ENCODE measurements at places on chromosomes 5 and 9. TPM values are rescaled to one million over a fixed set of nuclear protein-coding genes. Genes with fewer than 3 reads are reported as not detected.

GRCh38 chr5:40043916-40044315 lies 619.1 kb upstream of the DAB2 start:
- no peak overlapping the region for H3K4me3 ChIP-seq
- no peaks in the 10 kb centered on the region for H3K27me3 ChIP-seq
- no peak overlapping the region for H3K27ac ChIP-seq
- DNase-seq, result peak; percentile 28
- H3K4me1 ChIP-seq, result peaks cover 41% of the 10 kb centered on the region

DNA sequence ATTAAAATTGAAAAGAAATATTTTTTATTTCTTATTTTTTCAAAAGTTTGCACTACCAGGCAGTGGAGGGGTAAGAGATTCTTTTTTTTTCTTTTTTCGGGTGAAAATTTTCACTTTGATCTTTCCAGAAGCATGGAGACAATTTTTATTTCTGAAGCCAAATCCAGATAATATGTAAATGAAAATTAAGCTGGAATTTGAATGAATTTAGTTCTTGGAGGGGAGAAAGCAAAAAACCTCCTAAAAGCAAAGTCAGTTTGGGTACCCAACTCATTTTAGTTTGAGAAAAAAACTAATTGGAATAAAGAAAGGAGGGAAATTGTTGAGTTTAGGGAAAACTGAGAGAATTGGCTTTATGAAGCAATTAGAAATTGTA lies 872 bp downstream of the ZNF618 start:
- peak overlapping the region; percentile 77 for H3K27ac ChIP-seq
- no peaks in the 10 kb centered on the region for H3K27me3 ChIP-seq
- peak; percentile 32 for DNase-seq
- peak overlapping the region; percentile 98 for H3K4me3 ChIP-seq

DNA sequence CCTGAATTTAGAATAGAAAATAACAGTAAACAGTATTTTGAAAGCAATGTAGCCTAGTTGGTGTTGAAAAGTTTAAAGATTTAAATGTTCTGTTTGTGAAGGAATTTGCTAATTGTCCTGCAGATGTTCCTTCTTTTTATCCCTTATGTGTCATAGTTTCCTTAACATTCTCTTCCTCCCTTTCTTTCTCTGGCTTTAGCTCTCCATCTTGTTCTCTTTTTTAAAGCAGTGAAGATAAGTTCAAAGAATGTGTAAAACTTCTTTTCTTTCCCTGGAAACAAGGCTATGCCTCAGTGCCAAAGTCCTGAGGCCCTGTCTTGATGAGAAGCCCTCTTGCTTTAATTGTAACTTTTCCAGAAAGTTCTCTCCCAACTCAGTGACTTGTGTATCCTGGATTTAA lies 24.4 kb upstream of the GAS1 start:
- no peak overlapping the region for H3K27ac ChIP-seq
- no peaks in the 10 kb centered on the region for H3K4me1 ChIP-seq
- no peak for DNase-seq
- no peaks in the 10 kb centered on the region for H3K27me3 ChIP-seq
- H3K4me3 ChIP-seq, result no peak overlapping the region

DNA sequence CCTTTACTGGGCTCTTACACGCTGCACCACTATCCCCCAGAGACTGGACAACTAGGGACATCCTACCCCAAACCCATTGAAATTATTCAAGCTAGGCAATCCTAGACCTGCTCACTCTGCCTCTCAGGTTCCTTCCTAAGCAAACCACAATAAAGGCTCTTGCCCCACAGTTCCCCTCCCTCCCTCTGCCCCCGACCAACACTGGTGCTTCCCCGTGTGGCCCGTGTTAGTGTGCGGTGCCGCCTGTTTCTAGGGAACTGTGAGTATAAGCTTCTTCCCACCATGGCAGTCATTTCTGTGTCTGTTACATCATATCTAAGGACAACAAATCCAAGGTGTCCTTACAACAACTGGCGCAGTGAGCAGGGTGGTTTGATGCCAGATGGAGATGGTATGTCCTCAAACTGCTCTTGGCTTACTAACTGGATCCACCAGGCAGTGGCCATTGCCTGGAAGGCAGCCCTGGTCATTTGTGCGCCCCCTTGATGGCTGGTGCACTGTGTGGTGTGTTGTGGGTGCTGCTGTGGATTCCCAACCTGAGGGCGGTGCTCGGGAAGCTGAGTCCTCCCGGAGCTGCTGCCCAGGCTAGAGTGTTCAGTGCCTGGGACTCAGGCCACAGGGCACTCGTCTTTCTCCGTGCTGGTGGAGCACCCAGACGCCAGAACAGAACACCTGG lies 8.4 kb upstream of the MXD3 start:
- no peaks in the 10 kb centered on the region for H3K27me3 ChIP-seq
- DNase-seq, result no peak
- H3K36me3 ChIP-seq, result no peaks in the 10 kb centered on the region
- no peak overlapping the region for H3K4me3 ChIP-seq

DNA sequence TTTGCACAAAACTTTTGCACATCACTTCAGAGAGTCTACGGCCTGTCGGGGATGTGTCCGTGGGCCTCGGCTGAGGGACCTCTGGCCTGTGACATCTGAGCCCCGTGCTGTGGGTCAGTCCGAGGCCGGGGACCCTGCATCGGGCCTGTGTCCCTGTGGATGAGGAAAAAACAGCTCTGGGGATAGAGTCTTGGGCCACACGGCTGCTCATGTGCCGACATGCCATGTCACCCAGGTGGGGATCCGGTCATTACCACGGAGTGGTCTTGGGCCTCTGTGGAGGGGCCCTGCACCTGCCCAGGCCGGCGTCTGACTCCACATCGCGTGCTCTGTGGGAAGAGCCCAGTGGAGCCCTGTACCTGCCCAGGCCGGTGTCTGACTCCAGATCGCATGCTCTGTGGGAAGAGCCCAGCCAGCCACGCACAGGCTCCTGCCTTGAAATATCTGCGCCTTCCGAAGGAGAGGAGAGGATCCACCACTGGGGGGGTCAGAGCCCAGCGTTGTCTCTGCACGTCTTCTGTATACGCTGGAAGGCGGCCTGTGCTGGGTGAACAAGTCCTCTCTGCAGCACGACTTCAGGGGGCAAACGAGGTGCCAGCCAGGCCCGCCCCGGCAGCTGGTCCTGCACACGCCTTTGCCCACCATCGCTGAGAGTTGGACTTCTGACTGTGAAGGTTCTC lies 27.5 kb upstream of the IRX4 start:
- no peaks in the 10 kb centered on the region for H3K36me3 ChIP-seq
- no peaks in the 10 kb centered on the region for H3K4me1 ChIP-seq
- DNase-seq, result no peak
- no peak overlapping the region for H3K27ac ChIP-seq
- H3K4me3 ChIP-seq, result no peak overlapping the region
- no peaks in the 10 kb centered on the region for H3K27me3 ChIP-seq

- H3K27ac ChIP-seq, result no peak overlapping the region
- no peak overlapping the region for H3K4me3 ChIP-seq
- no peaks in the 10 kb centered on the region for H3K4me1 ChIP-seq
- no peak for DNase-seq
These were observed 936.7 kb upstream of the CTNND2 start for GRCh38 chr5:12840972-12841371.

DNA sequence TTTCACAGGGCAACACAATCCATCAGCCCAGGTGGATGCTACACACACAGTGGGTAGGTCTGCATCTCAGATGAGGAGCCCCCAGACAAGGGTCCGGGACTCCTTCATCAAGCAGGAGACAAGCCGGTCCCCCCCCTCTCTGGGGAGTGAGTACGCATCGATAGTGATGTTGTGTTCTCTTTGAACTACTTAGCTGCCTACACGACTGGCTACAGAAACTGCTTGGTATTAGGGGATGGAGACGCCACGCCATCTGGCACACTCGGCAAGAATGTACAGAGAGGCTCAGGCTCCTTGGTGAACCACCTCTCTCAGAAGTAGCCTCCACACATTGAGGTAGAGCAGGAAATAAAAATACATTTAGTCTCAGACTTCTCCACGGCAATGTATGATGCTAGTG lies 179.8 kb downstream of the CNTNAP3 start:
- no peak overlapping the region for H3K4me3 ChIP-seq
- no peaks in the 10 kb centered on the region for H3K36me3 ChIP-seq
- no peak overlapping the region for H3K27ac ChIP-seq
- DNase-seq, result no peak
- no peaks in the 10 kb centered on the region for H3K4me1 ChIP-seq

- H3K27me3 ChIP-seq, result no peaks in the 10 kb centered on the region
- no peaks in the 10 kb centered on the region for H3K4me1 ChIP-seq
- H3K4me3 ChIP-seq, result no peak overlapping the region
- no peaks in the 10 kb centered on the region for H3K36me3 ChIP-seq
- peak; percentile 6 for DNase-seq
- H3K27ac ChIP-seq, result no peak overlapping the region
These were observed 1912.8 kb upstream of the NUDT12 start for GRCh38 chr5:105475401-105475800.

DNA sequence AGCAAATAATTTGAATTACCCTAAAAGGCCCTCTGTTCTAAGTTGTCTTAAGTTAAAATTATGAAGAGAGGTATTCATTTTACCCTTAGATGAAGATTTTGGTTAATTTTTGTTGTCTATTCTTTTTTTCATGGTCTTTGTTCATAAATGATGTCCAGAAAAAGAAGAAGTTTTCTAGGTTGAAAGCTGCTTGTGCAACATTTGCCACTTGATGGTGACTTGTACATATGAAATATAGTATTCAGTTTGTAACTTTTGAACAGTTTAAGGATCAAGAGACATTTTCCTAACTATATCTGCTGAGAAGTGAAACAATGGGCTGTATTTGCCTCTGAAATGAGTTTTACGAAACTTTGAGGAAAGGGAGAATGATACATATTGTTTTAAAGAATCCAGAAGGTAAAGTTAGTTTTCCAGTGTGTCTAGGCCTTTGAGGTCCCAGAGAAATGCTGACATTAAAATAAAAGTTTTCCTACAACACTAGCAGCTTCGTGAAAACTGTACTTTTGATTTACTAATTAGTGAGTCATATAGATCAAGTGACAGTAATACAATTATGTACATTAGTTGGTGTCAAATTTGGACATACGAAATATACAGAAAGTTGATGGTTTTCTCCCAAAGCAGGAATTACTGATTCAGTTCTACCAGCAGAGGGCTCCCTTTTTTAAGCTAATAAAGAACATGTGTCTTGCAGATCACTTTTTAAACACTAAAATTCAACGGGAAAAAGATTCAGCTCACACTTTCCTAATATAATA lies 70.5 kb downstream of the PIK3R1 start:
- peaks cover 11% of the 10 kb centered on the region for H3K4me1 ChIP-seq
- no peak overlapping the region for H3K27ac ChIP-seq
- no peak overlapping the region for H3K4me3 ChIP-seq
- H3K36me3 ChIP-seq, result peaks cover 7% of the 10 kb centered on the region
- H3K27me3 ChIP-seq, result no peaks in the 10 kb centered on the region
- DNase-seq, result peak; percentile 69

Gene STK32A
- total RNA-seq, result not detected

Gene ANKRD33B
- 4.4 TPM for total RNA-seq

Gene MYORG
- total RNA-seq, result 7.0 TPM

Gene B4GALT7
- total RNA-seq, result 35.3 TPM

Gene FBXO4
- 7.7 TPM for total RNA-seq

Measured in endothelial cell of umbilical vein (primary cell).